ENCODE measurements at places on chromosomes 13 and 19. TPM values are rescaled to one million over a fixed set of nuclear protein-coding genes. Genes with fewer than 3 reads are reported as not detected.

GRCh38 chr19:29766100-29766499, 45.7 kb upstream of the CCNE1 start:
- H3K4me3 ChIP-seq, result no peak overlapping the region
- H3K27me3 ChIP-seq, result no peaks in the 10 kb centered on the region
- H3K36me3 ChIP-seq, result no peaks in the 10 kb centered on the region
- DNase-seq, result no peak
- no peaks in the 10 kb centered on the region for H3K4me1 ChIP-seq

DNA sequence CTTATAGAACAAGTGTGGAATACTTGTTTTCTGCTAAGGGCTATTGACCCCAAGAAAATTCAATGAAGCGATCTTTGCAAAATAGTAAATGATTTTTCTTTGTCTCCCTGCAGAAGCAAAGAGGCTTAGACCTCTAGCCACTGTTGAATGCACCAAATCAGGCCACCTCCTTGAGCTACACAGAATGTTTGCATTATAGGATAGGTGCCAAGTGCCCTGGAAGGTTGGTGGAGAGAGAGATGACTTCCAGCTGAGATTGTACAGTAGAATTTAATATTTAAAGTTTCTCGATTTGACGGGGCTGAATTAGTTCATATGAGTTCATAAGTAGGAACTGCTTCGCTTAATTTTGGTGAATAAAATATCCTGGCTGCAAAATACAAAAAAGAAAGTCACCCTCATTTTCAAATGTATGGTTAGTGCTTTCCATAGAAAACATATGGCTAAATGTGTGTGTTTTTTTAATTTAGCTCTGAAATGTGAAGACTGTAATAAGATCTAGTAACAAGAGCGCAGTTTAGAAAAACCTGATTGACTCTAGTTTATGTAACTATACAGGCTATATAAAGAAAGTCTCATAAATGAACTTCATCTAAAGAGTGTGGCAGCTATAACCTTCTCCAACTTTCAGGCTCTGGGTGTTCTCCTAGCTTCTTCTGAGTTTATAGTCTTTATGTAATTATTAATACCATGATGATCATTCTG, 41.6 kb downstream of the LRCH1 start:
- H3K4me3 ChIP-seq, result peak overlapping the region; percentile 20
- no peaks in the 10 kb centered on the region for H3K36me3 ChIP-seq
- H3K27me3 ChIP-seq, result no peaks in the 10 kb centered on the region

GRCh38 chr13:95039415-95039814, 261.8 kb downstream of the ABCC4 start:
- no peaks in the 10 kb centered on the region for H3K27me3 ChIP-seq
- DNase-seq, result no peak
- no peak overlapping the region for H3K4me3 ChIP-seq

DNA sequence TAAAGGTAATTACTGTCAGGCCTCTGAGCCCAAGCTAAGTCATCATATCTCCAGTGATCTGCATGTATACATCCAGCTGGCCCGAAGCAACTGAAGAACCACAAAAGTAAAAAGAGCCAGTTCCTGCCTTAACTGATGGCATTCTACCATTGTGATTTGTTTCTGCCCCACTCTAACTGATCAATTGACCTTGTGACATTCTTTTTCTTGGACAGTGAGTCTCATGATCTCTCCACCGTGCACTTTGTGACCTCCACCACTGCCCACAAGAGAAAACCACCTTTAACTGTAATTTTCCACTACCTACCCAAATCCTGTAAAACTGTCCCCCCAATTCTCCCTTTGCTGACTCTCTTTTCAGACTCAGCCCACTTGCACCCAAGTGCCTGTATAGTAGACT, 17.2 kb upstream of the CXCL17 start:
- no peaks in the 10 kb centered on the region for H3K27me3 ChIP-seq
- no peak overlapping the region for H3K27ac ChIP-seq
- H3K4me3 ChIP-seq, result no peak overlapping the region
- H3K36me3 ChIP-seq, result no peaks in the 10 kb centered on the region

RFX2 gene
- total RNA-seq, result 8.8 TPM
